ENCODE measurements at places on chromosomes 5 and 9.

- no peak for DNase-seq
Observed at GRCh38 chr9:38681747-38682227, 38.1 kb downstream of the FAM240B start.

DNA sequence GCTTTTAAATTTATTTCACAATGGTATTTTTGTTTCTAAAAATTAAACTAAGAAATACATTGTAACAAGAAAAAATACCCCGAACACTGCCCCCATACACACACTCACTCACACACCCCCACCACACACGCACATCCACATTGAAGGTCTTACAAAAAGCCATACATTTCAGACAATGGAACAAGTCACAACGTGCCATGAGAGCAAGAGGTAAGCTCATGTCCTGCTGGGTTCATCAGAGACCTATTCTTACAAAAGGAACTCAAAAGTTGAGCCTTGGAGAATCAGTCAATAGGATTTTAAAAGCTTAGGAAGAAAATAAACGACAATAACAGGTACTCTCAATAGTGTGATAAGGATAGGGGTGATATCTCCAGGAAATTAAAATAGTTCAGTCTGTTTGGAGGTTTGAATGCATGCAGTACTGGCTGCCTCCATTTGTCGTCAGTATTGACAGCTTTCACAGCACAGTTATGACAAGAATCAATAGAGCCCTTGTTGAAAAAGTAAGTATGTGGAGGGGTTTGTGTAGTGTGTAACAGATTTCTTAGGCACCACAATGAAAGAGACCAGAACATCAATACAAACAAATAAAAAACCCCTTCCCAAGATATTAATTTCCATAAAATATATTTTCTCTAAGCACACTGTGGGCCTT, 1826.2 kb upstream of the CDH6 start:
- DNase-seq, result no peak

GRCh38 chr5:115419846-115420585, 123.6 kb upstream of the CCDC112 start:
- no peak for DNase-seq

GRCh38 chr9:29209748-29210291, 1636.5 kb upstream of the C9orf72 start:
- no peak for DNase-seq

- DNase-seq, result no peak
Observed at GRCh38 chr9:5231212-5231611, at the start of gene INSL4. Gene INSL4 (plus strand): TSS chr9:5231419. CDS start chr9:5231524, 105 bp downstream.

GRCh38 chr5:10427201-10427600, 14.5 kb upstream of the ROPN1L start:
- DNase-seq, result no peak

DNA sequence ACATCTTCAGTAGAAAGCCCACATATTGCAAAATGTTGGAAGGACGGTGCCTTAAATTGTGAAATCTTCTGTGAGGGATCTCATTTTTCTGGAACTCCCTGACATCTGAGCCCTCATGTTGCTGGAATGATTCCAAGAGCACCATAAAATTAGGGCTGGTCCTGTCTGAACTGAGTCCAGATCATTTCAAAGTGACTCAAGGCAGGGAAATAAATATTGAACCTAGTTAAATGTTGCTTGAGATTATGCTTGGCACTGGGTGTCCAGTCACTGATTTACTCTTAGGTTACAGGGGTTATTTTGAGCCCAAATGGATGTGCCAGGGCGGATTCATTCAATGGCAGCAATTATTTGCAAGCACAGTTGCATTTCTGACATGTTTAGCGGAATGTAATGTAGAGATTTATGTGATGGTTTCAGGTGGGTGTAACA, 437.0 kb downstream of the PIK3R1 start:
- DNase-seq, result no peak

- no peak for DNase-seq
Observed at GRCh38 chr5:14141764-14142163, 1.4 kb upstream of the TRIO start.

DNA sequence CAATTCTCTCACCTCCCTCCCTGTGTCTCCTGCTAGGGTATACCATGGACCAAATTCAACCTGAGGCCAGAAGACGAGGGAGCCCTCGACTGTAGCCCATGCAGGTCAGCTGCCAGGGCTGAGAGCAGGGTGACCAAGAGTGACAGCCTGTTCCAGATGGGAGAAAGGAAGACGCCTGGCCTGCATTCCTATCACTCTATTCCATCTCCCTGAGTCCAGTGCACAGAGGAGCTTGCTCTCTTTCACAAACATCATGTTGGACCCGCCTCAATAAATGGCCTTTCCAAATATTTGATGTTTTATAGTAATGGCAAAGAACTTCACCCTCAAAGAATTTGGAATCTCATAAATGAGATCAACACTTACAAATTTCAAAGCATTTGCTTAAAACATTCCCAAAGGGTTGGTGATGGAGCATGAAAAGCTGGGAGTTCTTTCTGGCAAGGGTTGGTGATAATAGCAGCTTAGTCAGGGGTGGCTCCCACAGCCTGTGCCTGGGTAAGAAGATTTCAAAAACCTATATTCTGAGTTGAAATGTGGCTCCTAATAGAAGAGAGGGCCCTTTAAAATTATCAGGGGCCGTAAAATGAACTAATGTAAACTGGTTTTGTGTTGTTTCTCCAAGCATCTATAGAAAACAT, 393.1 kb downstream of the EFNA5 start:
- no peak for DNase-seq

DNA sequence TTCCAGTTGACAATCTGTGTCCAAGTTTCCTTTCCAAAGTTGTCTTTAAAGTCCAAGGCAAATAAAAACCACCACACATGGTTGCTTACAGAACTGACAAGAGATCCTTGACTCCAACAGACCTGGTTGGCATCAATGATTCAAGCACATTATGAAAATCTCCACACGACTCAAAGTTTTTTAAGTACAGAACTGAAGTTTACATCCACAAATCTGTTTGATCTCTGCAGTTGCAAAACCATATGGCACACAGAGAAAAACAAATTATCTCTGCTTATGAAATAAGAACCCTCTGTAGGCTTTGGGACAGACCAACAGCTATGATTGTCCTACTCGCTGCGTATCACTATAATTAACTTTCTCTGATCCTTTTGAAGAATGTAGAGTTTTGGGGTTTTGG, 60.8 kb downstream of the MLLT3 start:
- DNase-seq, result no peak

- DNase-seq, result no peak
Observed at GRCh38 chr5:88673253-88674105, 209.5 kb downstream of the MEF2C start.

DNA sequence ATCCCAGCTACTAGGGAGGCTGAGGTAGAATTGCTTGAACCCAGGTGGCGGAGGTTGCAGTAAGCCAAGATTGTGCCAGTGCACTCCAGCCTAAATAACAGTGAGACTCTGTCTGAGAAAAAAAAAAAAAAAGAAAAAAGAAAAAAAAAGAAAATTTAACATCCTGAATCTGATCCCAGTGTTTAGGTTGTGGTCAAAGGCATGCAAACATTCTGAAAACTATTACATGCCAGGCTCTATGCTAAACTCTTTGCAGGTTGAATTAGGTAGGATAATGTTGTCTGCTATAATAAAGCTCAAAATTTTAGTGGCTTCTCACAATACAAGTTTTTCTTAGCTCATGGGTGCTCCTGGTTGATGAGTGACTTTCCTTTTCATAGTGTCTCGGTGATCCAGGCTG, 367.4 kb downstream of the PSAT1 start:
- no peak for DNase-seq

DNA sequence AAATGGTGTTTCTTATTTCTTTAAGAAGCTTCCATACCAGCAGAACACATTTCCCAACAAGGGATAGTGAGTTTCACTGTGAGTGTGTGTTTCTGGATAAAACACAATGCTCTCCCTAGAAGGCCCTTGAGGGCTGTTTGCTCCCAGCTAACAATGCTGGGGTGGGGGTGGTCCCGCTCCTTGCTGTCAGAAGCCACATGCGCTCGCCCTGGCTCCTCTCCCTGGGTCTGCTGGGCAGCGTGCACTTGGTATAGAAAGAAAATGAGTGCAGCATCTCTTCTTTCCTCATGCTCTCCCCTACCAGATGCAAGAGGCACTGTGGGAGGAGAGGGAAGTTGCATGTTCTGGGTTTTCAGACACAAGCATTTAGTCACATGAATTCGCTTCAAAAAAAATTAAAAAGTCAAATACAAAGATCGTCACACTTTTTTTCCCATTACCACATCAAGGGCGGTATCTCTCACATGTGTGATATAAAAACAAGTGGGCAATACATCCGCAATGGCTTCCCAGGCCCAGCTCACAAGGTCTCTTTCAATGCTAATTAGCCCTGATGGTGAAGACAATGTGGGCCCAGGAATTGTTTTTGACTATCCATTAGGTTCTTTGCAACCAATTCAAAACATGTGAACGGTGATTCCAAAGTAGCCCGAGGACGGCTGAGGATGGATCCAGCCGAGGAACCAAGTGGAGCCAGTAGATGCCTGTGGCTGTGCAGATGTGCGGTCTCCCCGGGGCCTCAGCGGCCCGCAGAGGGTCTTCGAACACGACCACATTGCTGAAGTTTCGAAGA, 603.6 kb downstream of the IRX1 start:
- no peak for DNase-seq

DNA sequence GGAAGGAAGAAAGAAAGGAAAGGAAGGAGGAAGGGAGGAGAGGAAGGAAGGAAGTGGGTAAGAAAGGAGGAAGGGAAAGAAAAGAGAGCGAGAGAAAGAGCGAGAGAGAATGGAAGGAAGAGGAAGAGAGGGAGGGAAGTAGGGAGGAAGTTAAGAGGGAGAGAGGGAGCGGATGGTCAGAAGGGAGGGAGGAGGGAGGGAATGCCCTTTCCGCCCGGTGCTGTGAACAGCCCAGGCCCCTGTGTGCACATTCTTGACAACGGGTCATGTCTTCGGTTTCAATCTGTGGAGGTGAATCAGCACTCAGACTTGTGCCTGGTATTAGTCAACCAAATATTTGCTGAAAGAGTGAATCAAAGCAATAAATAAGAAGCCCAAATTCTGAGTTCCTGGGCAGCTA, 39.2 kb downstream of the PRUNE2 start:
- no peak for DNase-seq

DNA sequence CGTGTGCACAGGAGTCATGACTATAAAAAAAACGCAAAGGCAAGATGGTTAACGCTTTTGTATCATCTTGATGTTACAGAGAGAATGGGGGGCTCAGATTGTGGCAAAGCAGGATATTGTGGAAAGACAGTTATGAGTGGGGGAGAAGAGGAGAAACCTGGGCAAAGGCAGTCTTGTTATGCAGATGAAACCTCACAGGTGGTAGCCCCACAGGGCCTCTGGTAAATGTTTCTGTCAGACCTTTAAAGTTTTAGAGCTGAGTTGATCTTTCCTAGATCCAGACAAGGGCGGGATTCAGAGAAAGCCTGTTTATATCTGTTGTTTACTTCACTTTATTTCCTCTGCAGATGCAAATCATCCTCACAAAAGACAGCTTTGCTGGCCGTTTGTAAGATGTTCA, 55.2 kb downstream of the C9orf85 start:
- DNase-seq, result no peak

DNA sequence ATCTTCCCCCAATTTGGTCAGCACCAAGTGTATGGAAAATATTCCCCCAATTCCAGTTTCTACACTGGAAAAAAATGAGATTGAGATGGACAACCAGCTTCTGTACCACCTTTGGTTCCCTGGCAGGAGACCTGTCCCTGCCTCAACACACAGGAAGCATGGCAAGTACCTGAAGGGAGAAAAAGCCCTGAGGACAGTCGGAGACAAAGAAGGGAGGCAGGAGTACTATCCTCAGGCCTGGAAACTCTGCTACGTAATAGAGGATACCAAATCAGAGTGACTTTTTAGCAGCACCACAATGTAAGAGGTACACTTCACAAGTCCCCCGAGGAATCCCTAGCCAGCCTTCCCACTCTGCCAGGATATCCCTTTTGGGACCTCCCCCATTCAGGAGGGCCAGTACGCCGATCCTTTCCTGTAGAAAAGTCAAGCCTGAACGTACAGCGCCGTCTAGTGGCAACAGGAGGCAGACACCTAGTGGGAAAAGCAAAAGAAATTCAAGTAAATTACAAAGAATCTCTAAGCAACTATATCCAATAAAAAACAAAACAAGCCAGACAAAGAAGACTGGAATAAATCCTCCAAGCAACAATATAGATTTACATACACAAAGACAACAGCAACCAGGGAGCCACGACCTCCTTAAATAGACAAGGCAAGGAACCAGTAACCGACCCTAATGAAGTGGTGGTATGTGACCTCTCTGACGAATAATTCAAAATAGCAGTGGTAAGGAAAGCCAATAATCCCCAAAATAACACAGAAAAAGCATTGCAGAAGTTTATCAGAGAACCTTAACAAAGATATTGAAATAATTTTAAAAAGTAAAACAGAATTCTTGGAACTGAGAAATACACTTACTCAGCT, 63.3 kb upstream of the SLCO6A1 start:
- DNase-seq, result no peak

DNA sequence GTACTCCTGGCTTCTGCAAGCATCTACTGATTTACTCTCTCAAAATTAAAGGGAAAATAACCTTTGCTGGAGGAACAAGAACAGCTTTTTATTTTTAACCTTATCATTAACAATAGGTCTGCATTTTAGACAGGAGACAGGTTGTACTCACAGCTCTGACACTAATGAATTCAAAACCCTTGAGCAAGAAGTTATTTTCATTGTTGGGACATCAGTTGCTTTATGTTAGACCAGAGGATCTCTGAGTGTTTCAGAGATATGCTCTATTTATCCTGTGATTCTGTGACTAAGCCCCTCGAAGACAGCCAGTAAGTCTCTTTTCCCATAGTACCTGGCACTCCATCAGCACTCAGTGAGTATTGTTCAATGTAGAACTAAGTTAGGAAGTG, 190.2 kb upstream of the PCSK5 start:
- DNase-seq, result no peak

- DNase-seq, result no peak
Observed at GRCh38 chr9:69798744-69799143, 21.9 kb upstream of the CFAP95 start.

DNA sequence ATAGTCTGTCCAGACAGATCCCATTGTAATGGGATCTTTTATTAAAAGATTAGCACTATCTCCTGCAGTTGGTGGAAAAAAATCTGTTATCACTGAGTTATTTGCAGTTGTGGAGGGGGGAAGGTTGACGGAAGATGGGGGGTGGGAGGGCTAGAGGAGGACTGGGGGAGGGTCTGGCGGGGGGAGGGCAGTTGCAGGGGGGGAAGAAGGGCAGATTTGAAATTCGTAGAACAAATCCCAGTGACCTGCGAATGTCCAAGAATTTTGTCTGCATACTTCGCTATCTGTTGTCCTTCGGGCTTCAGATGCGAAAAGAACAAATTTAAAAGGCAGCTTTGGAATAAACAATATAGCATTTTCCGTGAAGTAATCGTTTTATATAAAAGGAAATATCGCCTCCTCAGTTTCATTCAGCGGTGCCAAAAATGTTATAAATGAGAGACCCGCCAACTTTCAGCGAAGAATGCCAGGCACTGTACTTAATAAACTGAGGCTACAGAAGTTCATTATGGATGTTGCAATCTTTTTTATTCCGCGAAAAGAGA, 1.3 kb upstream of the FST start:
- DNase-seq, result no peak

GRCh38 chr5:128498844-128499455, 39.1 kb downstream of the FBN2 start:
- DNase-seq, result no peak

Data from stimulated activated CD4-positive, alpha-beta T cell treated with anti-CD3 and anti-CD28 coated beads, Interleukin-1b, Interleukin-23, amount 100 ng/mL, for 1 hour (primary cell).